NCI-H1417 (cell line): ENCODE measurements at places on chromosomes 5 and 9.

DNA sequence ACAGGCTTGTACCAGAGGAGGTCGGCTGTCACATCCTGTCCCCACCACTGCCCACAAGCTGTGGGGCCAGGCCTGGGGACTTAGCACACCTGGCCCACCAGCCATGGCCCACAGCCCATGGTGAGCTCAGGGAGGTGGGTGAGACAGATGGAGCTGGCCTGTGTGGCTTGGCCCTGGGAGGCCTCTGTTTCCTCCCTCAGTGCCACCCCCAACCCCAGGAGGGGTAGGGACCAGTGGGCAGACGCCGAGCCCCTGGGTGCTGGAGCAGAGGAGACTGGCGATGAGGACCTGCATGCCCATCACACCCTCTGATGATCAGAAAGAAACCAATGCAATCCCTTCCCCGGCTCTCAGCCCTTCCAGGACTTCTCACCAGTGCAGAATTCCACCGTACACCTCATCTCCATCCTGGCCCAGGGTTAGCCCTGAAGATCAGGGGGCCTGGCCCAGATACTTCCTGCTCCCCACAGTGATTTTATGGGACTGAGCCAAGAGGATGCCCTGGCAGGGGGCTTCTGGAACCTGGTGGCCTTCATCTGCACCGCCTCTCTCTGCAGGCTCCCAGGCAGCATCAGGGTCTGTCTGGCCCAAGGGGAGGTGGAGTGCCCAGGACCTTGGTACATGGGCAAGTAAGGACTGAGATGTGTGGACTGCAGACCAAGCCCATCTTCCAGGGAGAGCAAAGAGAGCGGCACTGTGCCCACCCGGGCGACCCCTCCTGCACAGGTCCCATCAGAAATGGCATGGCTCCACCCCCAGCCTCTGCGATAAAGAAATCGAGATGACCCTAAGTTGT is 16.9 kb upstream of the NKD2 start:
- no peak for DNase-seq

GRCh38 chr5:102765350-102765749 is 10.2 kb downstream of the PAM start:
- DNase-seq: no peak

DNA sequence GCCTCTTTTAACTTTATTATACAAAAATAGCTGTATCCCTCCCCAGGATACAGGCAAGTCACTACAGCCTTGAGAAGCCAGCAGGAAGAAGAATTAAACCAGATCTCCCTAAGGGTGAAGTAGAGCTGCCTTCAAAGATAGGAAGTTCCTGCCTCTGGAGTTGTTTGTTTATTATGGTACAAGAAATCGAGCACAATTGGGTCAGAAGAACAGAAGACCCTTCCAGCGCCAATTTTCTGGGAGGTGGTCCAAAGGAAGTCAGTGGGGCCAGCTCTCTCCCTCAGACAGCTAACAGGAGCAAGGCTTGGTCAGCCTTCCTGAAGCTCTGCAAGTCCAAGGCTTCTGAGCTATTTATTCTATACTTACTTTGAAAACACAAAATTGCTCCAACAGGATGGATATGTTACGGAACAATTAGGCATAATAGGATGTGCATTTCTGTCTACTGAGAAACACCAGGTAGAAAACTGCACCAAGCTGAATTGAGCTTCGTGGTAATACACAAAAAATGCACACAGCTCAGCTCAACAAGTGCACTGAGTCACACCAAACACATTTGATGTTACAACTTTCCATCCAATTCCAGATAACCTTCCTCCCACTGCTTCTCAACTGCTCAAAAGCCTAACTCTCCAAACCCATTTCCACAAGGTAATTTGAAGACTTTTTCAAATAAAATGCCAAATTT is 16.0 kb downstream of the SERINC5 start:
- no peak for DNase-seq

DNA sequence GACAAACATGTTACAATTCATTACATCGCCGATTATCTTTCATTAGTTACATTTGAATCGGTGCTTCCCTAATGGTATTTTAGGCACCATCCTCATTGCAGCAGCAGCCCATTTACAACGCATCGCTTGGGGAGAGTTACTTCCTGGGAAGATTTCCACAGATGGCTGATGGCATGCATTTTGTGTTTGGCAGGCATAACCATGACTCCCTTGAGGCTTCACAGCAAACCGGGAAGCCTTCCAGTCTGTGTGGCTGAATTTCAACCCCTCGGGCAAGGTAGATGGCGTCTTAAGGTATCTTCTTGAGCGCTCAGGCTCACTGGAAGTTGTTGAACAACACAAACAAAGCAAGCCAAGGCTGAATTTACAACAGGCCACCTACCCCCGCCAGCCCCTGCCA is 1.6 kb upstream of the DNAH5 start:
- no peak for DNase-seq

GRCh38 chr9:129428864-129429577 is 191.9 kb downstream of the C9orf50 start:
- peak; percentile 51 for DNase-seq

- peak; percentile 64 for DNase-seq
These were observed 826 bp downstream of the GPRIN1 start for GRCh38 chr5:176608937-176609723.

- no peak for DNase-seq
These were observed 158.1 kb downstream of the HACD4 start for GRCh38 chr9:20873240-20873865.

GRCh38 chr5:81395262-81395661 is 1.3 kb upstream of the ACOT12 start:
- DNase-seq: no peak

DNA sequence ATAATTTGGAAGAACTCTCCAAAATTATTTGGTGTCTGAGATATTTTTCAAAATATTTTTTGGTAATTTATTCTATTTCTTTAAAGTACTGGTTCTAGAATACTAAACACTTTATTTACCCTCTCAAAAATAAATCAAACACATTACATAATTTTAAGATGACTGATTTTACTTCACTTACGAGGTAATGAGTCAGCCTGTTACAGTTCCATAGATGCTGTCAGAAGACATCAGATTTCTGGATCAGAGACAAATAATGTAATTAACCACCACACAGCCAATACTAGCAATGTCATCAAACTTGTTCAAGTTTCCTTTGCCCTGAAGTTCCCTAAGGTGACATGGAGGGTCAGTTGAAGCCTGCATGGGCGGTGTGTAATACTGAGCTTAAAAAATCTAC is 106.1 kb upstream of the CDH9 start:
- no peak for DNase-seq

DNA sequence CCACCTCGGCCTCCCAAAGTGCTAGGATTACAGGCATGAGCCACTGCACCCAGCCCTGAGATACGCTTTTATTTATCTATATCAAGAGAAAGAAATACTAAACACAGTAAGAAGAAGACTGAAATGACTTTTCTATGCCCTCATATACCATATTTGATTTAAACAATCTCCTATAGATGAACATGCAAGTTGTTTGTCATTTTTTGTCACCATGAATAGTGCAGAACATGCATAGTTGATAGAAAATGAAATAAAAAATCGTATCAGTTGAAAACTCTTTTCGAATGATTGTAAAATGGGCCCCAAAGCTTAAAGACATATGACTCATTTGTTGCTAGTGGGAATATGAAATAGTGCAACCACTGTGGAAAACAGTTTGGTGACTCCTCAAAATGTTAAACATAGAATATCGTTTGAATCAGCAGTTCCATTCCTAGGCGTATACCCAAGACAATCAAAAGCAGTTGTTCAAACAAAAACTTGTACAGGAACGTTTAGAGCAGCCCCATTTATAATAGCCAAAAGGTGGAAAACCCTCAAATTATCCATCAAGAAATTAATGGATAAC is 61.4 kb upstream of the ANKH start:
- DNase-seq: no peak

- no peak for DNase-seq
These were observed 91.5 kb upstream of the NREP start for GRCh38 chr5:111848476-111848875.

DNA sequence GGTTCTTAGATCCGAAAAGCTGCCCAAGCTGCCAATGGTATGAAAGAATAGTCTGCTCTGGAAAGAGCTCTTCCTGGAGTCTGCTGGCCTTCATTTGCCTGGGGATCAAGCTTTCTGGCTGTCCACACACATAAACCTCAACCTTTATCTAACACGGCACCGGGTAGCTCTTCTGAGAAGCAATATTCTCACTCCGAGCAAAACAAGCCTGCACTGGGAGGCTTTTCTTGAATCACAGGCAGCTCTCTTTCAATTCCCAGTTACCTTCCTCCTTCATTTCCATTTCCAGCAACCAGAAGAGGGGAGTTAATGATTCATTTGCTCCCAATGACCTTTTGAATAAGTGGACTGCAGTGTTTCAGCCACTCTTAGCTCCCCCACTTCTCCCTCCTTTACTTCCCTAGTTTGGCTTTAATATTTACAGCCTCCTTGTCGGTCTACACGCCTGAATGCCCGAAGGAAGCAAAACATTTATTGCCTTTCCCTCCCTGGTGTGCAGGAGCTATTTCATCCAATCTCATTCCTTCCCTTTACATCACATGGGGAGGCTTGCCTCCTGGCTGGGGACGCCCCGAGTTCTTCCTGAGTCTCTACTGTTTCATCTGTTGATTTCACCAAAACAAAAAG is 187.1 kb downstream of the ARHGEF28 start:
- DNase-seq: no peak

DNA sequence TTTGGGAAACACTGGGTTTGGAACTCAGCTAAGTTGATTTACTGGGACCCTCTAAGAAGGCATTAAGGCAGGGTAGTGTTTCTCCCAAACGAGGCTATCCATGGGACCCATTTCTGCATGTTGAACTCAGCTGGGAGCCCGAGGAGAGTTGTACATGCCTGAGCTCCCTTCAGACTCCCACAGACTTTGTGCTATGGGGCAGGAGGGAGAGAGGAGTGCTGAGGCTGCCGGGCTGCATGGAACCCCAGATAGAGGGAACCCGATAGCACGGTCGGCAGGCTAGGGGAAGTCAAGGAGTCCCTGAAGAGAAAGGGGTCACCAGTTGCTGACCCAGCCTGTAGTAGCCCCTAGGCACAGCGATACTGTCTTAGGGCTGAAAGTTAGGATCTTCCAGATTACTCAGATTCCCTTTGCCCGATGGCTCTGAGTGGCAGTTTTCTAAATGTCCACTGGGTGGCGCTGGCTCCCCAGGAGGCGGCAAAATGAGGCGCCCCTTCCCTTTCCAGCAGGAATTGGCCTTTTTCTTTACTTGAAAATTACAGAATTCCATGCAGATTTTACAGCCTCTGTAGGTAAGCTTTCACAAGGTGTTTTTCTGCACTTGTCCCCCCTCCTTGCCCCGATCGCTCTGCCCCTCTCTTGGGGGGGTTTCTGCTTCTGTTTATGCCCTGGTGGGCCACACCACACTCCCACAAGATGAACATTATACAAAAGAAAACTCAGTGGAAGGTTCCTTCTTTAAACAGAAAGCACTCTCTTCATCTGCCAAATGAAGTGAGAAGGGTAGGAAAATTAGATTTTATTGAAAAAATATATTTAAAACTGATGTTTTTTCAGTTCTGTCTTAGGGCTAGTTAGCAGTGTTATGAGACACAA is 17.8 kb downstream of the NANS start:
- peak; percentile 77 for DNase-seq

GRCh38 chr9:129482521-129483414 is 138.1 kb downstream of the C9orf50 start:
- DNase-seq: peak; percentile 92

- no peak for DNase-seq
These were observed 49.0 kb upstream of the IRX4 start for GRCh38 chr5:1931604-1932231.

GRCh38 chr5:72101828-72102227 is 5.4 kb upstream of the MAP1B start:
- DNase-seq: no peak

GRCh38 chr9:34387239-34387638 is 10.5 kb upstream of the MYORG start:
- DNase-seq: no peak

DNA sequence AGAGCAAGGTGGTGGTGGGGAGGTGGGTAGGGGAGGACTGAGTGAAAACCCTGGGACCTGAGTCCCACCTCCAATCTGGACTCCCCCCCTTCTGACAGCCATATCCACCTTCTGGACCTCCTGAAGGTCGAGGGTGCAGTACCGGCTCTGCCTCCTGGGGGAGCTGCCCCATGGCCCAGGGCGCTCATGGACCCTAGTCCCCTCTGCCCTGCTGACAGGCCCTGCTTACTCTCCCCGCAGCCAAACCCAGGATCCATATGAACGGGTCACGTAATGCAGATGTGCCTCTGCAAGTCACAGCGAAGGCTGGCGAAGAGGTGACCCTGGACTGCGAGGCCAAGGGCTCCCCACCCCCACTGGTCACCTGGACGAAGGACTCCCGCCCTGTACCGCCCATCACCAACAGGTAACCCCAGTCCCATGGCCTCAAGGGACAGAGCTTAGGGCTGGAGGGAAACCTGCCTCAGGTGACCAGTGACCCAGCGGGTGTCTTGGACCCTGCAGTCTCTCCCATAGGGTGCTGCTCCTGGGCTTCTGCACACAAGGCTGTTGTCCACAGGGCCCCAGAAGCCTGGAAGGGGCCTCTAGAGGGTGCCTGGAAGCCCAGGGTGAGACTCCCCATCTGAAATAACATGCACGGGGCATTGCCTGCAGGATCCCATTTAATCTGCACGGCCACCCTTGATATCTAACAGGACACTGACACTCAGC is 61.7 kb downstream of the HMCN2 start:
- DNase-seq: no peak

- DNase-seq: peak; percentile 59
These were observed 264.8 kb upstream of the BRINP1 start for GRCh38 chr9:119634006-119634405.

GRCh38 chr5:76754668-76755078 is 38.7 kb downstream of the F2R start:
- DNase-seq: no peak

DNA sequence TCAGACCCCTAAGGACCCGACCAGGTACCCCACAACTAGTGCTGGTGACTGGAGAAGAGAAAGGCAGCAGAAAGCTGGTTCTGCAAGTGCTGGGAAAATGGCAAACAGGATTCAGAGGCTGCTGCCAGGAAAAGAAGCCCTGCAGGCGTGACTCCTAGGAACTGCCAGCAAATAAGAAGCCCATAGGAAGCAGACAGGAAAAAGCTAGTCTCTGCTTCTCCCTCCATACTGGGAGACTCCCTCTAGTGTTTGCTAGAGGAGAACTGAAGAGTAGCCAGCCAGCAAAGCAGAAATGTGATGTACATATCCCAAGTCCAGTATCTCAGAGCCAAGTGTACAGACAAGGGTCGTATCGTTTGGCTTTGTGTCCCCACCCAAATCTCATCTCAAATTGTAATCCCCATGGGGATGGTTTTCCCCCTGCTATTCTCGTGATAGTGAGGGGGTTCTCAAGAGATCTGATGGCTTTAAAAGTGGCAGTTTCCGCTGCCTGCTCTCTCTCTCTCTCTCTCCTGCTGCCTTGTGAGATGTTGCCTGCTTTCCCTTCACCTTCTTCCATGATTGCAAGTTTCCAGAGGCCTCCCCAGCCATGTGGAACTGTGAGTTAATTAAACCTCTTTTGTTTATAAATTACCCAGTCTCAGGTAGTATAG is 38.1 kb upstream of the TUSC1 start:
- DNase-seq: no peak

- no peak for DNase-seq
These were observed 62.2 kb upstream of the SPIN1 start for GRCh38 chr9:88326015-88326414.
